ENCODE measurements at places on chromosomes 4 and X. TPM values are rescaled to one million over a fixed set of nuclear protein-coding genes. Genes with fewer than 3 reads are reported as not detected.

GRCh38 chrX:44451056-44451455 is 91.6 kb downstream of the FUNDC1 start:
- no peak for DNase-seq

GRCh38 chr4:38785901-38786402 is 3.2 kb upstream of the TLR10 start:
- no peak for DNase-seq

DNA sequence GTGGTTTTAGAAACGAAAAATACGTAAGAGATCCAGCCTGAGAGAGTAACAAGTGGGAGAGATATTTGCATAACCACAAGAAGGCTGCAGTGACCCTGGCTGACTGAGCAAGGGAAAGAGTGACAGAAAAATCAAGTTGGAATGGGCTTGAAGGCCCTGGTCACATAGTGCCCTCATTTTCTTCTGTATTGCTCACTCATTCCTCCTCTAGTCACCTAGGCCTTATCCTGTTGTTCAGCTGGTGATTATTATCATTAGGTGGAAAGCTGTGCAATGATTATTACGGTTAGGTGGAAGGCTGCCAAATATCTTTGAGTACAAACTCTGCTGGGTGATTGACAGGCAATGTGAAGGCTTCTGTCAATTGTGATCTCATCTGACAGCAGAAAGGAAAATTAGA is 2384.1 kb downstream of the PCDH7 start:
- DNase-seq: no peak

DNA sequence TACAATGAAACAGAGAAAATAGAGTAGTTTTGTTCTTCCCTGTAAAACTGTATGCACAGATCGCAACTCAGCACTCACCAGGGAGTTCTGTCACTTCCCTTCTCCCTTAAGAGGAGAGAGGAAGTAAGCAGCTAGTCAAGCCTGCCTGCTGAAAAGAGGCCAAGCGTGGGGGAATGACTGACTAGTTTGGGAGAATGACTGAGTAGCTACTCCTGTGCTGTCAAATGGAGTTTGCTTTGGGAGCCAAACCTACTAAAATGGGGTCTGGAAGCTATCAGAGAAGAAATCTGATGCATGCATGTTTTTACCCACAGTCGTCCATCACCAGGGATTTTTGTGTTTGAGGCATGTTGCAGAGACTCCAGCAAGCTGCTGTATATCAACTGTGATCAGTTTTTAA is 54.6 kb upstream of the LHFPL1 start:
- no peak for DNase-seq

DNA sequence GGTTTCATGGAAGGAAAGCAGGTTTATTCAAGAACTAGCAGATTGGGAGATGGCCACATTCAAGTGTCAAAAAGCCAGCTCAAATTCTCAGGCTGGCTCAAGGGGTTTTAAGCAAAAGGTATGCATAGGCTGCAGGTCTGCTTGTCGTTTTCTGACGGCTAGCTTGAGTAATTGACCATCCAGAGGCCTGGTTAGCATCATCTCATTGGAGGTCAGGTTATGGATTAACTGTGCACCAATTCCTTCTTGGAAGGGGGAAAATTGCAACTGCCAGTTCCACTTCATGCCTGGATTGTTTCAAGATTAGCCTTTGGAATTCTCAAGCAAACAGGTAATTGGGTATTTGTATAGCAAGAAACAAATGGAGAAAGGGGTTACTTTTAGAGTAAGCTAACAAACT is 62.1 kb downstream of the FUNDC1 start:
- no peak for DNase-seq

- no peak for DNase-seq
These were observed 308.9 kb downstream of the GLUD2 start for GRCh38 chrX:121356139-121356849.

DNA sequence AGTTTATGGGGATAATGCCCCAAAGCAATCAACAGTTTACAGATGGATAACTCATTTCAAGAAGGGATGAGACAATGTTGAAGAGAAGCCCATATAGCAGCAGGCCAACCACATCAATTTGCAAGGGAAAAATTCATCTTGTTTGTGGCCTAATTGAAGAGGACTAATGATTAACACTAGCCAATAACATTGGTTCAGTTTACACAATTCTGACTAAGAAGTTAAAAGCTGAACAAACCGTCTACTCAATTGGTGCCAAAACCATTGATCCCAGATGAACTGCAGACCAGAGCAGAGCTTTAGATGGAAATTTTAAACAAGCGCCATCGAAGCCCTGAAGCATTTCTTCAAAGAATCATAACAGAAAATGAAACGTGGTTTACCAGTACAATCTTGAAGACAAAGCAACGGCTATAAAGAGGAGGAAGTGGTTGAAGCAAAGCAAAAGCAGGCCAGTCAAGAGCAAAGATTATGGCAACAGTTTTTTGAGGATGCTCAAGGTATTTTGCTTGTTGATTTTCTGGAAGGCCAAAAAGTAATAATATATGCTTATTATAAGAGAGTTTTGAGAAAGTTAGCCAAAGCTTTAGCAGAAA is 20.5 kb upstream of the BLTP1 start:
- no peak for DNase-seq

DNA sequence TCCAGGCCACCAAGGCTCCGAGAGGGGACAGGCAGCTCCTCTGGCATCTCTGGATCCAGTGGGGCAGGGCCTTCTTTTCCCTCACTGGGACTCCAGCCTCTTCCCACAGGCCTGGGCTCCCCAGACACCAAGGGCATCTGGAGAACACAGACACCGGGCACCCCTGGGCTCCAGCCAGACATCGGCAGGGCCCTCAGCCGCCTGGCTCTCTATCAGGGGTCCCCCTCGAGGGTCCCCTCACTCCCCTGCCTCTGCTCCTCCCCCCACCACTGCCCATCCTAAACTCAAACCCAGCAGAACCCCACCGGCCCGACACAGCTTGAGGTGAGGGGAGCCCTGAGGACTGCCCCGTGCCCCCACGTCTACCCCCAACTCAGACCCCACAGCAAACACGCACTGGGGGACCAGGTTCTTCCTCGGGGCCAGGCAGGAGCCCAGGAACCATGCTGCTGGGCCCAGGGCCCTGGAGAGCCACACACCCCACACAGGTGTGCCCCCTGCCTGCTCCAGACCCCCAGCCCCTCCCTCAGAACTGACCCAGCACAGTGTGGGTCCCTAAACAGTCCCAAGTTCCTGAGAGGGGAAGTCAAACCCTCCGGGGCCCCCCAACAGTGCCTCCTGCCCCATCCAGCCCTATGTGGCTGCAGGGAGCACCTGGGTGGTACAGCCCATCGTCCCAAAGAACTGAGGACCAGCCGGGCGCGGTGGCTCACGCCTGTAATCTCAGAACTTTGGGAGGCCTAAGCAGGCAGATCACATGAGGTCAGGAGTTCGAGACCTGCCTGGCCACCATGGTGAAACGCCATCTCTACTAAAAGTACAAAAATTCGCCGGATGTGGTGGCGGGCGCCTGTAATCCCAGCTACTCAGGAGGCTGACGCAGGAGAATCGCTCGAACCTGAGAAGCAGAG is 86.8 kb downstream of the FAM53A start:
- DNase-seq: no peak

DNA sequence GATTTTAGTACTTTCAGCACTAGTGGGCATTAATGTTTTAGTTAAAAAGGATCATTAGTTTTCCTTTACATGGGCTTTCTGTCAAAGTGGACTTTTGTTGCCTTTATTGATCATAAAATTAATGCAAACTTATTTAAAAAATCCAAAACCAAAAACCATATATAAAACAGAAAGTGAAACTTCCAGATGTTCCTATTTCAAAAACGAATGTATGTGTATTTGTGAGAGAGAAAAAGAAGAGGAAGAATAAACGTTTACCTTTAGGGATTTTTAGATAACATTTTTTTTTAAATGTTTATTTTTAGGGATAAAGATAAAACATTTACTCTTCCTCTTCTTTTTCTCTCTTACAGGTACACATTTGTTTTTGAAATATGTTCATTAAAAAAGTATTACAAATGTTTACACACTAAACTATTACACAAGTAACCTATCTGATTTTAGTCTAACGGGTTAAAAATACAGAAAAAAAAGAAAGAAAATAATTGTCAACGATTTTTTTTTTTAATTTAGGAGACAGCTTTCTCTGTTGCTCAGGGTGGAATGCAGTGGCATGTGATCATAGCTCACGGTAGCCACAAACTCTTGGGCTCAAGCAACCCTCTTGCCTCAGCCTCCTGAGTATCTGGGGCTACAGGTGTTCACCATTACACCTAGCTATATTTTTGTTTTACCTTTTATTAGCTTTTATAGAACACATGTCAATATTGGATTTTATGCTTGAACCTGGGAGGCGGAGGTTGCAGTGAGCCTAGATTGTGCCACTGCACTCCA is 16.8 kb upstream of the COX18 start:
- no peak for DNase-seq

- no peak for DNase-seq
These were observed 100.3 kb upstream of the FAT1 start for GRCh38 chr4:186823989-186824388.

DNA sequence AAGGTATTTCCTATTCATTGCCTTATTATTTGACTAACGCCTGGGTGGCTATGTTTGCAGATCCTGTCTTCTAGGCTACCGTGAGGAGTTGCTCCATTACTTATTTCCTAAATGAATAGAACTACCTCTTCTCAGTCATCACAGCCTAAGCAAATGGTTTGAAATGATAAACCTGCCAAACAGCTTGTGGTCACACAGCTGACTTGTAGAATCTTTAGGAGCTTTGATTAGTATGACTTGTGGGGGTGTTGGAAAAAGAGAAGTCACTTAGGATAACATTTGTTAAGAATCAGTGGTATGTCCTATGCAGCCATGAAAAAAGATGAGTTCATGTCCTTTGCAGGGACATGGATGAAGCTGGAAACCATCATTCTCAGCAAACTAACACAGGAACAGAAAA is 169.3 kb downstream of the PPARGC1A start:
- DNase-seq: no peak

- DNase-seq: no peak
These were observed 10.8 kb upstream of the CITED1 start for GRCh38 chrX:72316408-72317110.

- no peak for DNase-seq
These were observed 50.6 kb upstream of the ANKRD17 start for GRCh38 chr4:73309211-73309610.

- no peak for DNase-seq
These were observed 11.7 kb downstream of the JCHAIN start for GRCh38 chr4:70654605-70655011.

DNA sequence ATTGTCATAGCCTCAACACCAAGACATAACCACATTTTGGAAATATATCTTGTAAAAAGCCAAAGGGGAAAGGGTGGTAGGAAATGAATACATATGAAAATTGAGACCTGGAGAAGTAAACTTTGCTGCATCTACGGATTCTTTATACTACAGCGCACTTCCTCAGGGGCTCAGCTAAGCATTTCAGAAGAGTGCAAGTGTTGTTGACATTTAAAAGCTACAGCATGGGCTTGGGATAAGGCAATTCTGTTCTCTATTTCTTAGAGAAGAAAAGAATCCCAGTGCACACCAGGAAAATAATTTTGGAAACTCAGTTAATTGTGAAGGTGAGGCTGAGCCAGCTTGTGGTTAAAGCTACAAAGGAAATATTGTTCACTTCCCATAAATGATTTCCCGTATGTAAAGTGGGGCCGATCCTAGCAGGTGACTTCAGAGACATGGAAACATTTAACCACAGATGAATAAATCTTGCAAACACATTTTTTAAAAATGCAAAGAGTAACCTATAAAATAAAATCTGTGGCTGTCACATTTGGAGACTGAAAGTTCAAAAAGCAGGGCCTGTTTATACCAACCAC is 12.6 kb upstream of the GBA3 start:
- DNase-seq: no peak

GRCh38 chr4:118354913-118355312 is 2.1 kb upstream of the PRSS12 start:
- DNase-seq: no peak

GRCh38 chrX:446245-446644 is 59.5 kb upstream of the PPP2R3B start:
- DNase-seq: no peak

DNA sequence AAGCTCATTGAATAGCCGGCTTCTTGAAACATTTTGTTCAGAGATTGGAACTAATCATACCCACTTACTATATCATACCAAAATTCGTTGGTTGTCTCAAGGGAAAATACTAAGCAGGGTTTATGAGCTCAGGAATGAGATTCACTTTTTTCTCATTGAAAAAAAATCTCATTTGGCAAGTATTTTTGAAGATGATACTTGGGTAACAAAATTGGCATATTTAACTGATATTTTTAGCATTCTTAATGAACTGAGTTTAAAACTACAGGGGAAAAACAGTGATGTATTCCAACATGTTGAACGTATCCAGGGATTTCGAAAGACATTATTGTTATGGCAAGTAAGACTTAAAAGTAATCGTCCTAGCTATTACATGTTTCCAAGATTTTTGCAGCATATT is 6.4 kb downstream of the FAM200B start:
- DNase-seq: no peak

CENPU gene
- total RNA-seq: 0.34 TPM

MXD4 gene
- 76.4 TPM for total RNA-seq

SASH3 gene
- 4.2 TPM for total RNA-seq

TRPC3 gene
- 0.42 TPM for total RNA-seq

SAGE1 gene
- not detected for total RNA-seq

MTTP gene
- 1.2 TPM for total RNA-seq

WAS gene
- total RNA-seq: 3.2 TPM

UGT2B11 gene
- not detected for total RNA-seq

HERC5 gene
- total RNA-seq: 3.7 TPM

MAGEC1 gene
- total RNA-seq: not detected

Measured in esophagus muscularis mucosa (tissue), 4 donors.